Ureter (tissue), 1 donor: ENCODE measurements at places on chromosomes 3 and 15. TPM values are rescaled to one million over a fixed set of nuclear protein-coding genes. Genes with fewer than 3 reads are reported as not detected.

TMEM212 gene
- not detected for total RNA-seq

LDHAL6B gene
- total RNA-seq, result not detected

TMEM207 gene
- not detected for total RNA-seq

ESYT3 gene
- total RNA-seq, result 0.94 TPM

CHRNB4 gene
- total RNA-seq, result 0.57 TPM

RBPMS2 gene
- 16.9 TPM for total RNA-seq

MEGF11 gene
- not detected for total RNA-seq

INSYN1 gene
- total RNA-seq, result 8.1 TPM

RBP2 gene
- total RNA-seq, result not detected

HIGD2B gene
- not detected for total RNA-seq

AGBL1 gene
- total RNA-seq, result not detected

OR4F6 gene
- not detected for total RNA-seq

IREB2 gene
- 57.8 TPM for total RNA-seq

RETNLB gene
- total RNA-seq, result not detected

IGF2BP2 gene
- total RNA-seq, result 5.5 TPM

ANKRD63 gene
- not detected for total RNA-seq

CRABP1 gene
- total RNA-seq, result not detected

ALDH1A2 gene
- 72.7 TPM for total RNA-seq

SMAD6 gene
- total RNA-seq, result 17.4 TPM

SLC51A gene
- not detected for total RNA-seq

SCAMP5 gene
- total RNA-seq, result 21.0 TPM

NME9 gene
- 0.49 TPM for total RNA-seq

CYP11A1 gene
- total RNA-seq, result 2.4 TPM

ZNF280D gene
- 73.8 TPM for total RNA-seq

PRR20G gene
- not detected for total RNA-seq

LSAMP gene
- total RNA-seq, result 7.3 TPM

CLDN18 gene
- total RNA-seq, result not detected

ABHD17C gene
- 33.4 TPM for total RNA-seq

FAM162A gene
- total RNA-seq, result 65.5 TPM
